T1000 (cell line): ENCODE measurements at places on chromosomes 3 and 15.

- no peak for DNase-seq
Measured at GRCh38 chr15:43889042-43889441, 62.2 kb downstream of the WDR76 start.

GRCh38 chr15:100877551-100877950, 2.1 kb upstream of the ALDH1A3 start:
- no peak for DNase-seq

- DNase-seq, result no peak
Measured at GRCh38 chr3:149188494-149188893, 33.1 kb downstream of the CP start.

GRCh38 chr15:75306188-75306587, 23.6 kb downstream of the GOLGA6D start:
- DNase-seq, result no peak

DNA sequence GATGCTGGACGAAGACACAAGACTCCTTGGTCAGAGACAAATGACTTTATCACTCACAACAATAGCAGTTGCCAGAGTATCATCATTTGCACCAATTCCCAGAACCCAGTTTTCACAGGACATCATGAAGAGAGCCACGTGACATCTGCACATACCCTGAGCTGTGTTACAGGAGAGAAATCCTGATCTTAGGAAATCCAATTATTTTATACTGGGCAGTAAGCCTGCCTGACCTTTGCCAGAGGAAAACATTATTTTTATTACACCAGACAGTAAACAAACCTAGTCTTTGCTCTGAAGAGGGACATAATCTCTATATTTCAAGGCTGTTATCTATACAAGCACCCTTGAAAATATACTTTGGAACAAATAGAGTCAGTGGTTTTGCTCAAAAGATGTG, 77.4 kb downstream of the ZBBX start:
- no peak for DNase-seq

DNA sequence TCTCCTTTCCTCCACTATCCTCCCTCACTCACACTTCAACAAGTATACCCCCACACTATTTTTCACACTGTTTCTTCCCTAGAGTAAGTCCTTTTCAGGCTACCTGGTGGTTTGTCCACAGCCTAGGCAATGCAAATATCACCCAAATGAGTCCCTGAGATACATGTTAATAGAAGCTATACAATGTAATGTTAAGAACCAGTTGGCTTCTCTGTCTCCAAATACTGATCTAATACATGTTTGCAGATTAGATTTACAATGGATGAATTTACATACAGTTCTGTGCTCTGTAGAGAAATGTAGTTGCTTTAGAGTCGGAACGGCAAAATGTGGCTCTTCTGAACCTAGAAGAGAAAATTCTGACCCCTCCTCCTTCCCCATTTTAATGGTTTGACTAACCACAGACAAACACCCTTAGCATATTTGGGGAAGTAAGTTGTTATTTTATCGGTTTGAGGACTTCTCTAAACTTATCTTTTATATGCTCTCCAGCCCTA, 63.6 kb upstream of the MBNL1 start:
- DNase-seq, result no peak

- no peak for DNase-seq
Measured at GRCh38 chr15:99962006-99962561, 228.8 kb upstream of the LYSMD4 start.

GRCh38 chr3:176167272-176167671, 1030.0 kb downstream of the TBL1XR1 start:
- no peak for DNase-seq

- no peak for DNase-seq
Measured at GRCh38 chr3:31908391-31909097, 72.5 kb downstream of the OSBPL10 start.

DNA sequence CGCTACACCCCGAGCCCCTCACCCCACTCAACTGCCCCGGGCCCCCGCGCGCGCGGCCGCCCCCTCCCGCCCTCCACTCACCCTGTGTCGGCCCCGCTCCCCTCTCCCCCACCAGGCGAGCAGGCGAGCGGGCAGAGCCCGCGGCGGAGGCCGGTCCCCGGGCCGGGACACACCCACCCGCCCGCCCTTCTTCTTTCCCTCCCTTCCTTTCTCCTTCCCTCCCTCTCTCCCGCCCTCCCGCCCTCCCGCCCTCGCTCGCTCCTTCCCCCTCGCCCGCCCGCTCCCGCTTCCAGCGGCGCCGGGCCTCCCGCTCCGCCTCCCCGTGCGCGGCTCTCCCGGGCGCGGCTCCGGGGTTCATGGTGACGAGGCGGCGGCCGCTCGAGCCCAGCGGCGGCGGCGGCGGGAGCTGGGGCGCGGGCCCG, at the start of gene CTDSPL:
TSS of gene CTDSPL (plus strand) at position 261 of the 422 bp plus-strand sequence. CDS start 320 bp downstream, outside the sequence.
- DNase-seq, result peak; percentile 38

GRCh38 chr15:66294157-66294931, 976 bp downstream of the DIS3L start:
- DNase-seq, result peak; percentile 17

DNA sequence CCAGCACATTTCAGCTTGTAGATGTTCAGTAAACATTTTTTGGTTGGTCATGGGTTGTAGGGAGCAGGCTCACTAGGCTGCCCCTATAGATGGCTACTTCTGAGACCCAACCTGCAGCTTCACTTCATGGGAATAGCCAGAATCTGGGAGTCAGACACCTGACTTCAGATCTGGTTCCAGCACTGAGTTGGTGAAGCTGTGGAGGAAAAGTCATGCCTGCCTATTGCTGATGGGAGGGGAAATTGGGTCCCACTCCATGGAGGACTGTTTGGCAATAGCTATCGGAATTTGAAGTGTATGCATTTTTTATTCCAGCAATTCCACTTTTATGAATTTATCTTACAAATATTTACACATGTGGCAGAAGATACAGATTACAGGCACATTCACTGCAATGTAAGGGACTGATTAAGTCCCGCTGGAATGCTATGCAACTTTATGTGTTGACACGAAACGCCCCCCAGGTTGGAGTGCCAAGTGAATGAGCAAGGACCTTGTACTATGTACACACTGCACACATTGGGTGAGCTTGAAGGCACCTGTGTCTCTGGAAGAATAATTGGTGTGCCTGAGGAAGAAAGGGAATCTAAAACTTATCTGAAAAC, 7.8 kb upstream of the CCR1 start:
- DNase-seq, result no peak

DNA sequence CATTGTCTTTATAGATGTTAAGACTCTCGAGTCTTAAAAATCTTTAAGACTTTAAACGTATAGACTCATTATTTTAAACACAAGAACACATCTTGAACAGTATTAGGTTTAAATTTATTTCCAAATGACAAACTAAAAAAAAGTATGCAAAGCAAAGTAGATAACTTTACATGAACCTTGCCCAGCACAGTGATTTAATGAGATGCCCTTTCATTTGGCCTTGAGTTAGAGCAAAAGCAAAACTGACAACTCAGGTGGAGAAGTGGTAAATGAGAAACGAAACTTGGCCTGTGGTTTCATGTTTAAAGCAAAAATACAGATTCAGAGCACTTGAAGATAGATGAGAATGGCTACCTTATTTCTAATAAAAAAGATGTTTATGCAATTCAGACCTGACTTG, 8.6 kb downstream of the GPR15 start:
- DNase-seq, result no peak

DNA sequence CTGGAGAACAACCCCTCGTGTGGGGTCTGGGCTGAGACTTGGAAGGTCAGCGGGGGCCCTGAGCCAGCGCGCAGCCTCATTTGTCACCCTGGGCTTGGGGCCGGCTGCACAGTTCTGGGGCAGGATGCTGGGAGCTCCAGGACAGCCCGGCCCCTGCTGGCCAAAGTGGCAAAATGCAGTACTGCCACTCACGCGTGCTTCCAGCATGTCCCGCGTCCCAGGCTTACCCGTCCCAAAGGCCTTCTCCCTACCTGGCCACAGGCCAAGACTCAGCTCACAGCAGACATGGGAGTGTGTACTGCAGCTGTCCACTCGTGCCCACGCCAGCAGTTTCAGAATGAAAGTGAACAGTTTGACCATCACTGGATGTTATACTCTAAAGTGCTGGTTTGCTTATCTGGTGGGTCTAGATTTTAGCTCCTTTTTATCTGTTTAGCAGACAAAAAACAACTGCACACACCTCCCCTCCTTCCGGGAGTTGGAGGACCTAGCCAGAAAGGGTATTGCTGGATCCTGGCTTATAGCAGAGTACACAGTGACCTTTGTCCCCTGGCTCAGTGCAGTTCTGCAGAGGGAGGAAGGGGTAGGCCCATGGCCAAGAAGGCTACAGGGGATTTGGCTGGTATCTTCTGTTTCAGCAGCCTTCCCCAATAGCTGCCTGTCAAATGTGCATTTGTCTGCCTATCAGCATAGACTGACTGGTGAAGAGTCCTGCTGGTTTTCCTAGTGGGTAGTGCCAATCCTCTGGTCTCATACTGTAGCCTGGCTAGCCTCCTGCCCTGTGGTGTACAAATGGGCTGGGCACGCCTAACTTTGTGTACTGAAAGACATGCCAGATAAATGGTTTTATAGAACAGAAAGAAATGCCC, 23.2 kb upstream of the IP6K2 start:
- DNase-seq, result peak; percentile 19

DNA sequence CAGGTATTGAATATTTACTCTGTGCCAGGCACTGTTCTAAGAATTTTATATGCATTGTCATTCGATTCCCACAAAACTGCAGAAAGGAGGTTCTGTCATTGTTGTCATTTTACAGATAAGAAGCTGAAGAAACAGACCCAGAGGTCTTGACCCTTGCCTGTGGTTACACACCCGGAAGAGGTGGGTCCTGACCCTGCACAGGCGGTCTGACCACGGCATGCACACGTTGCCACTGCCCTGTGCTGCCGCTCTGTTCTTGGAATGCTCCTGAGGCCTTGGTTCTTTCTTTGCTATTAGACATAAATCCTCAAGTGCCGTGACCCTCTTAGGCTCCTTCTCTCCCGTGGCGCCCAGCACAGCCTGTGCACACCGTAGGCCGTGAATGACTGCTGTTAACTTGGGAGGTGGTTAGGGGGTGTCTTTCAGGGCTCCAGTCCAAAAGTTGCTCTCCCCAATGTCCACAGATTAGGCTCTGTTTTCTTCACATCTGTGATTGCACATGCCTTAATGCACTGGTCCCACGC, 74.1 kb upstream of the PLXNA1 start:
- no peak for DNase-seq

GRCh38 chr15:85421116-85421925, 40.9 kb downstream of the AKAP13 start:
- no peak for DNase-seq

- no peak for DNase-seq
Measured at GRCh38 chr3:133983126-133983525, 46.6 kb downstream of the SLCO2A1 start.

DNA sequence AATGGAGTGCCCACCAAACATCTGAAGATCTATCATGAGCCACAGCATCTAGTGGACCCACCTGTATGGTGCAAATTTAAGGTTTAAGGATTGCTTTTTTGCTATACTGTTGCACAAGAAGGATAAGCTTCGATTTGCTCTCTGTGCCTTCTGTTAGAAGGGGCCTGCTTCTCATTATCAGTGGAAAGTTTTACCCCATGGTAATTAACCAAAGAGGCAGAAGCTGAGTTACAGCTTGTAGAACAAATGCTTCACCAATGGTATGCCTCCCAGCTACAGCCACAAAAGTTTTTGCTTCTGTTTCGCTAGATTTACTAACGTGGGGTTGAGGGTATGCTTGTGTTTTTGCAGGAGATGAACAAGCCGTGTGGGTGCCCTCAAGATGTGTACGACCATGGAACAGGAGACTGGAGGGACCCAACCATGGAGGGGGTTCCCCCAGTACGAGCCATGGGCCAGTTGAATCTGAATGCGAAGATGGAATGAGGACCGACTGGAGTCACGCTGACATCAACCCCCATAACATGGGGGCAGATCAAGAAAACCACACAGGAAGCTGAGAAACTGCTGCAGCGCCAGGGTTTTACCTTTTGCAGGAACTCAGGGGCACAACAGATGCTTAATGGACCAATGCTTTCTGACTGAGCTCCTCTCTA, 43.5 kb downstream of the ACAD9 start:
- no peak for DNase-seq

DNA sequence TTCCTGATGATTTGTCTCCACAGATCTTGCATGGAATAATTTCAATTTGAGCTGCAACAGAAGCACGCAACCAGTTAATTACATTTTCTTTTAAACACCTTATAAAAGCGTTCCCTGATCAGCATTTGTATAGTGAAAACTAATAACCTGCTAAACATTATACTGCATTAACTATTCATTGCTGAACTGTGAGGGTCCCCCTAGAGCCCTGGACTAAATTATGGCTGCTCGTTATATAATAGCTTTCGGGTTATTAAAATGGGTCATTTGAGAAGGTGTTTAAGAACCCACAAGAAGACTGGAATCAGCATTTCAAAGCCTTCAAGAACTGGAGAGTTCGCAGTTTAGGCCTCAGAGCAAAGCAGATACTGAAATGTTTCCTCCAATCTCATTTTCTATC, 52.9 kb upstream of the ICE2 start:
- no peak for DNase-seq

- DNase-seq, result no peak
Measured at GRCh38 chr3:100899440-100900091, 93.7 kb downstream of the ABI3BP start.

DNA sequence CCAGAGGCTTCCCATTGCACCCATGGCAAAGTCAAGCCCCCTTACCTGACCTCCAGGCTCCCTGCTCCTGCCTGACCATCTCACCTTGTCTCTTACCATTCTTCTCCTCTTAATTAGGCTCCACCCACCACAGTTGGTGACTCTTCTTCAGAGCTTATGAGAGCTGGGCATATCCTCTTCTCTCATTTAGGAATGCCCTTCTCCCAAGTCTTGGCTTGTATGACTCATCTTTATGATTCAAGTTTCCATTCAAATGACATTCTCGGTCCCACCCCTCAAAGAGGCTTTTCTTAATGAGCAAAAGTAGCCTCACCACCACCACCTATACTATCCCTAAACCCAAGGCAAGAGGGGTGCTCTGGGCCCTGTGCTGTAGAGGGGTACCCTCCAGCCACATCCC, 55.3 kb upstream of the NUDT16 start:
- no peak for DNase-seq

- DNase-seq, result peak; percentile 66
Measured at GRCh38 chr3:10205451-10206165, 40.9 kb downstream of the IRAK2 start.

GRCh38 chr3:25888892-25889524, 99.1 kb downstream of the OXSM start:
- no peak for DNase-seq

- DNase-seq, result no peak
Measured at GRCh38 chr15:74228723-74229081, 7.4 kb upstream of the CCDC33 start.

DNA sequence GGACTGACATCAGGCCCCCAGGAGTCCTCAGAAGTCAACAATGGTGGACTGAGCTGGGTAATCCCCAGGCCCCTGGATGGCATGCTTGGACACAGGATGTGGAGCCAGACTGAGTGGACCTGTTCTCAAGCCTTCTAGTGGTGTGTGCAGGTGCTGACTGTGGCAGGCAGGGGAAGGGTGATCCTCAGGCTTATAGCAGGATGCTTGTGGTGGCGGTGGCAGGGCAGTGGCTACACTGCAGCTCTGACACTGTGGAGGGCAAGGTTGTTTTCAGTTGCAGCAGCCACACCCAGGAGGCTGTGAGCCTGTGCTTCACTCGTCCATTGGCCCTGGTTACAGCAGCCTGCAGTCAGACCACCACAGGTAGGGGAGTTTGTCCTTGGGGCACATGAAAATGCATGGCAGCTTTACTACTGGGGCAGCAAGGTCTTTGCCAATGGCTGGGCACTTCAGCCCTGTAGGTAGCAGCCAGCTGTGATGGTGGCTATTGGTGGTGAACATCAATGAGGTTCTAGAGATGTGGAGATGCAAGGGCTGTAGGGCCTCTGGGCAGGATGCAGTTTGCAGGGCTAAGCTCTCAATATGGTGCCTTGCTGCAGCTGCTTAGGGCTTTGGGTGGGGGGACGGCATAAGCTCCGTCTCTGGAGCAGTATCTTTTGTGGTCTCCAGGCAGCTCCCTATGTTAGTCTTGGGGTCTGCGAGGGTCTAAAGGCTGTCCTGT, 17.5 kb upstream of the MYO5A start:
- no peak for DNase-seq
